Smooth muscle cell of the brain vasculature (primary cell): ENCODE measurements at places on chromosomes 7 and 10.

DNA sequence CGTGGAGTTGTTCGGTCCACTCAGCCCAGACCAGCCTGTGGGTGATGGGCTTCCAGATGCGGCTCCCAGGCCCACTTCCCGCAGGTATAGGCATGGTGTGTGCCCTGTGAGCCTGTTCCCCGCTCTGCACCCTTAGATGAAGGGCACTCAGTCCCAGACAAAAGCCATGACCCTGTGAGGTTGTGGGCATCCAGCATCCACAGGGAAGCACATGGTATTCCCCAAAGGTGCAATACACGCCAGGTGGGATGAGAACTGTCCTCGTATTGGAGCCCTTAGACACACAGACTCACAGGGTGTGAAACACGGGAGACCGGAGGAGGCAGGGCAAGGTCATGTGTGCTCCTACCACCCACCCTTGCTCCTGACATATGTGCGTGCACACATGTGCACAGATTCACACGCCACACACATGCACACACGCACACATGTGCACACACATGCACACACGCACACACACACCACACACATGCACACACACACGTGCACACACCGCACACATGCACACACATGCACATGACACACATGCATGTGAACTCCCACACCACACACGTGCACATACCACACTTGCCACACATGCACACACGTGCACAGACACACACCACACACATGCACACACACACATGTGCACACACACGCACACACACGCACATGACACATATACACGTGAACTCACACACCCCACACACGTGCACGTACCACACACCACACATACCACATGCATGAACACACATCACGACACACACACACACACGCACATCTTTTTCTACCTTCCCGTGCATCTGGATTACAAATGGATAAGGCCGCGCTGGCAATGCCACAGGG, 319.4 kb downstream of the WDR37 start:
- DNase-seq = no peak

GRCh38 chr10:49710966-49711365, 31.5 kb downstream of the C10orf53 start:
- no peak for DNase-seq

GRCh38 chr10:65968437-65968836, 957.4 kb upstream of the LRRTM3 start:
- no peak for DNase-seq

DNA sequence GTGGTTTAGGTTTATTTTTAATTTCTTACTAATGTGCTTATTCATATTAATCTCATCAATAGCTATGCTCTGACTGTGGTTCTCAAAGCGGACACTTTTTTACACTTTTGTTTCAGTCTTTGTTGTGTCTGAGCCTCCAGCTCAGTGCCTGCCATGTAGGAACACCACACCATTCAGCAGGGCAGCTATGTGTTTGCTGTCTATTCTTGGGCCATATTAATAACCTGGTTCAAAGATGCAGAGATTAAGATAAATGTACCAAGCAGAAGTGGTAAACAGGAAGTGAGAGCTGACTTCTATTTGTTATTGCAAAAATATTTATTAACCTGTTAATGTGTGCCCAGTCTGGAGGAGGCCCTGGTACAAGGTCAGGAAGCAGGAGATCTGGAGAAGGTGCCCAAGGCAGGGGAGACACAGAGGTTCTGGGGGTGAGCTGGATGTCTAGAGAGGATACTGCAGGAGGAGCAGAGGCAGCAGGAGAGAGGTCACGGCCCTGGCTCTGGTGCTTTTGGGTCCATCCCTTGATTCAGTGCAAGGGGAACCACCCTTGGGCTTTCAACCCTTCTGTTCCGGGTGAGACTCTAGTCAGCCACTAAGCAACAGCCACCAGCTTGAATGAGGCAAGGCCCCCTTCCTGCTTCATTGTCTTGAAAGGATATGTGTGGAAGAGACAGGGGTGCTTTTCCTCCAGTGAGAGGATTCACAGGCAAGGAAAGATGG, 1.9 kb downstream of the TBXAS1 start:
- DNase-seq = no peak

GRCh38 chr7:75039709-75040108, 33.9 kb downstream of the RCC1L start:
- no peak for DNase-seq

- no peak for DNase-seq
Measured at GRCh38 chr7:117143580-117143979, 179.3 kb downstream of the WNT2 start.

GRCh38 chr7:14787551-14787950, 115.0 kb downstream of the DGKB start:
- DNase-seq = no peak

- DNase-seq = no peak
Measured at GRCh38 chr7:50650057-50650664, 85.0 kb upstream of the DDC start.

- no peak for DNase-seq
Measured at GRCh38 chr10:132738454-132739224, 47.3 kb downstream of the NKX6-2 start.

- no peak for DNase-seq
Measured at GRCh38 chr10:124997306-124997705, 55.4 kb downstream of the ZRANB1 start.

- no peak for DNase-seq
Measured at GRCh38 chr7:126589068-126589684, 663.6 kb downstream of the GRM8 start.

GRCh38 chr7:15252181-15252580, 309.6 kb downstream of the AGMO start:
- no peak for DNase-seq

- DNase-seq = no peak
Measured at GRCh38 chr10:123150271-123150985, 2.5 kb downstream of the HMX2 start.

DNA sequence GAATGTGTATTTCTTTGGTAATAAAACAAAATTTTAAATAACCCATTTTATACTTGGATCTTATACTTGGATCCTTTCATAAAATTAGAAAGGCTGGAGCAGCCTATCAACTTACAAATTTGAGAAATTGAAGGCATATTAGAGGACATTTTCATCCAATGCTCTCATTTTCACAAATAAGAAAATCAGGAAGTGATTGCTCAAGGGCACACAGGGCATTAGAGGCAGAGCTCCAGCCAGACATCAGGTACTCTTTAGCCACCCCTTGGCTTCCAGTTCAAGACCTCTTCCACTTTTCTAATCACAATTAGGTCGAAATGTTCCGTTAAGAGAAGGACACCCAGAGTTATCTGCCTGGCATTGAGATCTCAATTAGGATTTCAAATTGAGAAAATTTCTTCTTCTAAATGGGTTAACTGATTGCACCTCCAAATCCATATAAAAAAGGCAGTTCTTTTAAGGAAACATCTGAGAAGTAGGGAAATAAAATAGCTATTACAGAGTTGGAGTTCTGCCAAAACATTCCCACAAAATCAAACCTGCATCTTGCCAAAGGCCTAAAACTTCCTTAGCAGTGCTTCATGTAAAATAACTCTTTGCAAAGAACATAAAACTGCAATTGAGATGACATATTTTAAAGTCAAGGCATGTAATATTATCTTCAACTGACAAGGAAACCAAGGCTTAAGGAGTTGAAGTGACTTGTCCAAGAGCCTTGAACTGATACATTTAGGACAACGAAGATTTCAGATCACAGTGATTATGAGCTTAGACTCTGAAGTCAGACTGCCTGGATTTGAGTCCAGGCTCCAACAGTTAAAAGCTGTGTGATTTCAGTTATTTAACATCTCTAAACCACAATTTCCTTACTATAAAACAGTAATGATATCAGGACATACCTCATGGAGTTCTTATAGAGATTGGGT, 2.4 kb downstream of the ACTA2 start:
- DNase-seq = no peak

DNA sequence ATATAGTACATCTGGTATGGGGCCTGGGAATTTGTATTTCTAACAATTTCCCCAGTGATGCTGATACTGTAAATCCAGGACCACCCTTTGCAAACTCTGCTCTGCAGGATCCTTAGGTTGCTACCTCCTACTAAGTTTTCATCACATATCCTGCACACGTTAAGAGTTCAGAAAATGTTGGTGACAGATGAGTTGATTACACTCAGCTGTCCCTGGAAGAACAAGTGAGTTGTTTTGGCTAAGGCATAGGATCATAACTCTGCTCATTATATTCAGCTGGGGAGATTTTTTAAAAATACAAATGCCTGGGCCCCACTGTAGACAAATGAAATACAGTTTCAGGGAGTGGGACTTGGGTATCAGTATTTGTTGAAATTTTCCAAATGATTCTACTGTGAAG, 274.6 kb upstream of the HABP2 start:
- DNase-seq = no peak

DNA sequence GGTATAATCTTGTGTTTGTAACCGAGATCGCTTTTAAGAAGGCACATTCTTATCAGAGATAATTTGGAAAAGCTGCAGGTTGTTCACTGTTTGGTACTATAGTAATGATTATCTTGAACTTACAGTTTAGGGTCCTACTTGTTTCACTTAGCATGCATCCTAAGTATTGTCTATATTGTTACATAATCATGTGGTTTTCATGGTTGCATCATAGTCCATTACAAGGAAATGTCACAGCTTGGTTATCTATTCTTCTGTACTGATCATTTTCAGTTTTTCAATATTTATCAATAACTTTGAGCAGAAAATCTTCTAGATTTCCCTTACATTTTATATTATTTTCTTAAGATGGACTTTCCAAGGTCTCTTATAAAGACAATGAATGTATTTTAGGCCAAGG, 116.3 kb downstream of the PLPP4 start:
- DNase-seq = no peak

DNA sequence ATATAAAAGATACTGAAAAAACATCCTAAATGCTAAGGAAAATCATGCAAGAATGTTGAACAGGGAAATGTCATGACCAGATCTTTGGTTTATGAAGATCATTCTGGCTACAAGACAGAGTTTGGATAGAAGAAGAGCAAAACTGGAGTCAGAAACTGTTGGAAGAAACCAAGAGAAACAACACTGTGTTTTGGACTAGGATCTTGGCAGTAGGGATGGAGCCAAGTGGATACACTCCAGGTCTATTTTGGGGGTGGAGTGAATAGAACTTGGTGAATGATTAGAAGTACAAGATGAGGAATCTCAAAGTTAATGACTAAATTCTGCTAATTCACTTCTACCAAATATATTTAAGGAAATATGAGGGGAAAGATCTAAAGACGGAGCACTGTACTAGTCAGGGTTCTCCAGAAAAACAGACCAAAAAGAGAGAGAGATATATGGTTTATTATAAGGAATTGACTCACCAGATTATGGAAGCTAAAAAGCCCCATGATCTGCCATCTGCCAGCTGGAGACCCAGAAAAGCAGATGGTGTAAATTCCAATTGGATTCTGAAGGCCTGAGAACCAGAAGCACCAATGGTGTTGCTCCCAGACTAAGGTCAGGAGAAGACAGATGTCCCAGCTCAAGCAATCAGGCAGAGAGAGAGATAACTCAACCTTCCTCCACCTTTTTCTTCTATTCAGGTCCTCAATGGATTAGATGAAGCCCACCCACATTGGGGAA, 254.9 kb downstream of the TRIL start:
- no peak for DNase-seq

GRCh38 chr7:104482362-104483037, 154.1 kb downstream of the LHFPL3 start:
- no peak for DNase-seq

DNA sequence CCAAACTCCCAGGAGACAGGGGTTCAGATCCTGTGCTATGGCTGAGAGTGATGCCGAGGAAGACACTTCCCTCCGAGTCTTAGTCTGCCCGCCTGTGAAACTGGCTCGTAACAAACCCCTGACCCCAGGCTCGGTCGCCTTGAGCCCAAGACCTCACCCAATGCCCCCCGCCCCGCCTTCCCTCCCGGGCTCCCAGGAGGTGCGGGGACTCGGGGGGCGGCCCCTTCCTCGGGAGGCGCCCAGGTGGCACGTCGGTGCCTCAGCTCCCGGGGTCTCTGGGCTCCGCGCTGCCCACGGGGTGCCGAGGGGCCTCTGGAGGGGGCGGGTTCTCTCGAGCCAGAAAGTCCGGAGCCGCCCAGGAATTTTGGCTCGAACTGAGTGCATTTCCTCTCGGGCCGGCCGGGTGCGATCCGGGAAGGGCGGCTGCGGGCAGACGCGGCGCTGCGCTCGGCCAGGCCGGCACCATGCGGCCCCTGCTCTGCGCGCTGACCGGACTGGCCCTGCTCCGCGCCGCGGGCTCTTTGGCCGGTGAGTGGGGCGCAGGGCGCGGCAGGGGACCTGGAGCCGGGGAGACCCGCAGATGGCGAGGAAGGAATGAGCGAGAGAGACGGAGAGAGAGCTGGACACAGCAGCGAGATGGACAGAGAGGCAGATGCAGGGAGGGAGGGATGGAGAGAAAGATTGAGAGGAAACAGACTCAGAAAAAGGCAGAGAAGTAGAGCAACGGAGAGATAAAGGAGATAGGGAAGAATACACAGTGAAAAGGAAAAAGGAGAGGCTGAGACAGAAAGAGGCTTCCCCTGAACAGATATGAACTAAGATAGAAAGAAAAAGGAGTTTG, at the start of gene PLAC9:
Gene PLAC9, plus strand, starts transcription at position 432 of the 841 bp plus-strand sequence. Its CDS starts 33 bp downstream, at position 465.
- DNase-seq = no peak

DNA sequence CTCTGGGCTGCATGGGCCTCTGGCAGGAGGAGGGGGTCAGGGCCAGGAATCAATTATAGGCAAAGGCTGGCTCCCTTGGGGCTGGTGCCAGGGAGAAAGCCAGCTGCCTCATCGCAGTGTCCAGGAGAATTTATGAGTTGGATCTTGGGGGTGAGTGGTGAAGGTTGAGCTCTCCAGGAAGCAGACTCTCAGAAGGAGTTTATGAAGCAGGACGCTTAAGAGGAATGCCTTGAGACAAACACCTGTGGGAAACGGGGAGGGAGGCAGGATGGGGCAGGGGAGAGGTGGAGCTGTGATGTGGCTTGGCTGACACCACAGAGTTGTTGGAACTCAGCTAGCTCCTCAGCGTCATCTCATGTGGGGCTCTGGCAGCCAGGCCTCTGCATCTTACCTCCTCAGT, 428.5 kb downstream of the RPS24 start:
- DNase-seq = no peak

DNA sequence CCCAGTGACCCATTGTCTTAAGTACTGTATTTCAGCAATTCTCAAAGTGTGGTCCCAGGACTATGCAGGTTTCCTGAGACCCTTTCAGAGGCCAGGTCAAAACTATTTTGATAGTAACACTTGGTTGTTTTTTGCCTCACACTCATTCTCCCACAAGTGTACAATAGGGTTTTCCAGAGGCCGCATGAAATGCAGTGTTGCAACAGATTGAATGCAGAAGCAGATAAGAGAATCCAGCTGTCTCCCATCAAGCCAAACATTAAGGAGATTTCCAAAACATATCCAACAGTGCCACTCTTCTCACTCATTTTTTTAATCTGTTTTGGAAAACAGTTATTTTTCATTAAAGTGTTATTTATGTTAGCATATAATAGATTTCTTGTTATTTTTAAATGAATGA, 20.0 kb downstream of the VKORC1L1 start:
- no peak for DNase-seq

- DNase-seq = no peak
Measured at GRCh38 chr10:2081501-2081900, 344.2 kb upstream of the ADARB2 start.

- peak; percentile 86 for DNase-seq
Measured at GRCh38 chr7:94183289-94183749, 179.2 kb upstream of the BET1 start.
